Ovary (tissue), 10 donors: ENCODE measurements at places on chromosomes 7 and 10. TPM values are rescaled to one million over a fixed set of nuclear protein-coding genes. Genes with fewer than 3 reads are reported as not detected.
A peak's percentile ranks its signal among the peaks of the same experiment; 100 is the strongest.

GRCh38 chr7:1466524-1467271 lies 7.4 kb upstream of the MICALL2 start:
- DNase-seq: peak; percentile 73

GRCh38 chr7:151124899-151125399 lies 38.7 kb downstream of the AGAP3 start:
- no peak for DNase-seq

GRCh38 chr10:129404091-129404490 lies 63.0 kb upstream of the MGMT start:
- no peak for DNase-seq

DNA sequence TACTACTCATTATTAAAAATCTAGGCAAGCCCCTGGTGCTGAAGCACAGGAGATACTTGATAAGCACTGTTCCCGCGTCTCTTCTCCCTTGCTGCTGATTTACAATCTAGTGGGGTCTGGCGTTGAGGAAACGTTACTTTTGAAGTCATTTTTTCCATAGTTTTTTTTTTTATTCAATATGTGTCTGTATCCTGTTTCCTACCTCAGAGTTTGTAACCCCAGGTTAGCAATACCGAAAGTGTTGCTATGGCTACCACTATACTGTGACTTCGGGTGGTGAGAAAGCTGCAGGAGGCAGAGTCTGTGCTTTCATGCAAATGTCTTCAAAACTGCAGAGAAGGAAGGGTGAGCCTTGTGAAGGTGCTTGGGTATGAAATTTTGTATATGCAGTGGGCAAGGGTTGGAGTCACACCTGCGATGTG lies 458.8 kb upstream of the GHITM start:
- no peak for DNase-seq

GRCh38 chr7:139495580-139496125 lies 12.2 kb upstream of the KLRG2 start:
- no peak for DNase-seq

DNA sequence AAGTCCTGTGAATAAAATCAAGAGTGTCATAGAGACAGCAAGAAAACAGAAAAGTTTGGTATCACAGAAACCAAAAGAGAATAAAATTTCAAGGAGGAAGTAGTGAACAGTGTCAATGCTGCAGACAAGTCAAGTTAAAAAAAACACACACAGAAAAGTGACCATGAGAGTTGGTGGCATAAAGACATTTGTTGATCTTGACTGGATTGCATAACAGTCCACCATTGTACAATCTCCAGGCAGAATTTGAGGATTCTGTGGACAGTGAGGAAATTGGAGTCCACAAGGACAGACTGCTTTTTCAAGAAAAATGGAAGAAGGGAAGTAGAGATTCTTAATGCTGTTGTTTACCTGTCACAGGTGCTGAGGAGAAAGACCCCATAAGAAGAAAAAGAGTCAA lies 412.5 kb downstream of the PLXDC2 start:
- DNase-seq: no peak

- DNase-seq: no peak
These were observed 302.3 kb upstream of the AUTS2 start for GRCh38 chr7:69295977-69296376.

- peak; percentile 86 for DNase-seq
These were observed at the start of gene DENND10 for GRCh38 chr10:119103903-119104653. Gene DENND10, plus strand, starts transcription at chr10:119104113. Its CDS starts 30 bp downstream, at chr10:119104143.

DNA sequence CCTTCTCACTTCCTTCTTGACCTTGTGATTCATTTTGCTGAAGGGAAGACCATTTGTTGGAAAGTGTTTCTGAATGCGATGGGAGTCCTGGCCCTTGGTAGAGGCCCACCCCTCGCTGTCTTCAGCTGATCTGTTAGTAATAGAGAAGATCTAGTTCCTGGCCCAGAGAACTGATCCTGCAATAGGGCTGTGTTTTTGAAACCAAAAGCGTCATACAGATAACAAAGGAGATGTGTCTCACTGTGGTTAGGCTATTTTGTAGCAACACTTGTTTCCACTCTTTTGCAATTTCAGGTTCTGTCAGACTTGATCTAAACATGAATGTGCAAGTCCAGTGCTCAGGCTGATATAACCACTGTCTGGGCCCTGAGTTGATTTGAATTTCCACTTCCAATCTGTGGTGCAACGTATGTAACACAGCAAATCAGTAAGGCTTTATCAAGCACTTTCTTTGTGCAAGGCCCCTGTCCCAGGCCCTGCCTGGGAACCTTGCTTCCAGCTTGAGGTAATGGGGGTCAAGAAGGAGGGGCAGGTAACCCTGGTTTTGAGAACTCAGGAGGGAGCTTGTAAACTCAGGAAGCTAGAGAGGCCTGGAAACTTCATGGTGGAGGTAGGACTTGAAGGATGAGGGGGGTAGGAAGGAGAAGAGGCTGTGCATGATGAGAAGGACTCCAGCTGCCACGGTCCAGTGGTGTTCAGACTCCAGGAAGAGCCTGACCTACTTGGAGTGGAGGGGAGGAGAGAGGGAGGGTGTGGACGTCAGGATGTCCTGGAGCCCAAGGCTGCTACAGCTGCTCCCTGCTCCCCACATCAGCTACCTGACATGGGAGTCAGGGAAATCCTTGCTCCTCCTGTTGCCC lies 42.2 kb upstream of the SRGN start:
- no peak for DNase-seq

The AASS gene
- 97.6 TPM for total RNA-seq

DNA sequence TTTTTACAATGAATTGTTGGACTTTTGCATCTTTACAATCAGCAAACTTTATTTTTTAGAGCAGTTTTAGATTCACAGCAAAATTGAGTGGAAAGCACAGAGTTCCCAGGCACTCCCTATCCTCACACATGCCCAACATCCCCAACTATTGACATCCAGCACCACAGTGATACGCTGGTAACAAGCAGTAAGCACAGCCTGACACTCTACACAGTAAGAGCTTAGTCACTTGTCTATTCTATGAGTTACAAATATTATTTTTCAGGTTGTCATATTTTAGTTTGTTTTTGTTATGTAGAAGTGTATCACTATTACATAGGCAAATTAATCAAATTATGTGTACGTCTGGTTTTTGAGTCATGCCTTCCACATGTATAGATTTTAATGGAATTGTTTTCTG lies 27.0 kb upstream of the GIMAP7 start:
- DNase-seq: no peak

GRCh38 chr10:69216577-69217118 lies 3.5 kb upstream of the HKDC1 start:
- DNase-seq: no peak

GRCh38 chr10:117617659-117618058 lies 75.1 kb downstream of the EMX2 start:
- no peak for DNase-seq

GRCh38 chr10:122147663-122148062 lies 123.4 kb upstream of the BTBD16 start:
- no peak for DNase-seq

The IGFBP3 gene
- 251 TPM for total RNA-seq

The FBXL13 gene
- total RNA-seq: 6.9 TPM

DNA sequence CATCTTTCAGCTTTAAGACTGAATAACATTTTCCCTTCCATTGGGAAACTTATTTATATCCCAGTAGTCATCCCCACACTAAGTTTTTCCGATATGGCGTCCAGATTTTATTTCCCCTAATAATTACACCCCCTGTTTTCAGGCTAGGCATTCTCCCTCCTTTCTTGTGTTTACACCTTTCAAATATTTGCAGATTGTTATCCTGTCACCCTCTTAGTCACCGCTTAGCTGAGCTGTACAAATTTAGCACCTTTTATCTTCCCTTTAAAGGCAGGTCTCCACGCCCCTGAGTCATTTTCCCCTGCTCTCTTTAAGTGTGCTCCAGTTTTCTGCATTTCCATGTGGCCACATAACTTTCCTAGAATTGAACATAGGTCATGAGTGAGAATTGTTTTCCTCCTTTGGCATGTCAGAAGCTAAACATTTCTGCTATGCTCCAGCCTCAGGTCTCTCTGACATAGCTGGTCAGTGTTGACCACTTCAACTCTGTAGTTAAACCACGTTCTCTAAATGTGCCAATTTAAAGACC lies 47.4 kb downstream of the LRRC4 start:
- DNase-seq: no peak

The HTR5A gene
- total RNA-seq: not detected

DNA sequence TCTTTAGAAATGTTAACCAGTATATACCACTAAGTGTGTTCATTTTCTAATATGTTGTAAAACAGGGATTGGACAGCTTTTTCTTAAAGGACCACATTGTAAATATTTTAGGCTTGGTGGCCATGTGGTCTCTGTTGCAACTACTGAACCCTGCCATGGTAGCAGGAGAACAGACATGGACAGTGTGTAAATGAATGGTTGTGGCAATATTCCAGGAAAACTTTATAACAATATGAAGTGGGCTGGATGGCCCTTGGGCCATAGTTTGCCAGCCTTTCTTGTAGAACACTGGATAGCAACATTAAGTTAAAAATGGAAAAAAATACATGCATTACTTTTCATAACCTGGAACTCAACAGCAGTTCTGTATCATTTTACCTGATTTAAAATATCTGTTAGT lies 61.0 kb downstream of the SND1 start:
- no peak for DNase-seq

- DNase-seq: no peak
These were observed 65.6 kb downstream of the SH3PXD2A start for GRCh38 chr10:103789771-103790201.

The GJD4 gene
- not detected for total RNA-seq

The AMPH gene
- total RNA-seq: 0.42 TPM

GRCh38 chr7:107889992-107890391 lies 991 bp upstream of the DLD start:
- DNase-seq: no peak

DNA sequence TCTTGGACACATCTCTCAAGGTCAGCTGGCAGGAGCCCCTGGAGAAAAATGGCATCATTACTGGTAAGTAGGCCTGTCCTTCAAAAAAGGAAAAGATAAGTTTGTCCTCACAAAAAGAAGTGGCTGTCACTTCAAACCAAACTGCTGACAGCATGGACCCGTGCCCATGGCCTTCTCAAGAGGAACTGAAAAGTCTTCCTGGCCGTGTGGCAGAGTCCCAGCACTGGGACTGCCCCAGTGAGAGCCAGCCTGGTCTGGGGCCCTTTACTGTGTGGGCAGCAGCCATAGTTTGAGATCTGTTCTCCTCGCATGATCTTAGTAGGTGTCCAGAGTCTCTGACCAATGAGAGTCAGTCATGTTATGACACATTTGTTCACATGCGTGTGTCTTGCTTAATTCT lies 614.2 kb upstream of the FOXK1 start:
- no peak for DNase-seq

DNA sequence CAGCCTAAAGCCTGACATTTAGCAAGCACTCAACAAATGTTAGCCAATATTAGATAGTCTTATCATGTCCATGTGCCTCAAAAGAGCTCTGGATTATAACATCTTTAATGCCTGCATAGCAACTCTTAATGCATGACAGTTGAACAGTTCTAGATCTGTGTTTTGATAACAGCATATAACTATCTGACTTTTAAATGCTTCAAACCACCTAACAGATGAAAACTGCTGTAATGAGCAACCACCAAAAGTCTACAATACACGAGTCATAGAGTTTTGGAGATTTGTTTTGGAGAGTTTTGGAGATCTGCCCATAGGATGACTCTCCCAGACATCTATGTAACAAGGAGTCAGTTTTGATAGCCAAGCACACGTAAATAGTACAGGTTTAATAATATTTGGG lies 227.3 kb downstream of the TWIST1 start:
- no peak for DNase-seq

DNA sequence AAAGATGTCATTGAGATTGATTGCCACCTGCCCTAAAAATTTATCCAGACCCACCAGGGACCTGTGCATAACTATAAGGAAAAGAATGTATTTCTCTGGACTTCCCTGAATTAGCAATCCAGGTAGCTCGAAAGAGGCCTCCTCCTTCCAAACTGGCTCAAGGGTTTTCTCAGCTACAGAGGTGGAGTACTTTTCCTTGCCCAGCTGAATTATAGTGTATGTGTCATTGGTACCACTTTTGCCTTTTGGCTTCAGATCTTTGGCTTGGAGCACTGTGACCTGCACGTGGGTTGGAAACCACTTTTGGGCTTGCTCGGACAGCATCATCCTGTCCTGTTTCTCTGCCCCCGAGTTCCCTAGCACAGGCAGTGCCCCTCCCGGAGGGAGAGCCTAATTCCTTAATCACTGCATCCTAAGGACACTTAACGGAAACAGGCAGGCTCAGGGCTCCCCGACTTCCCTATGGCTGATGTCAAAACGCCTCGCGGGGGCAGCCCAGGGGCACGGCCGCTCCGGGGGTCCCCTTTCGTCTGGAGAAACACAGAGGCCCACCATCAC lies 825 bp downstream of the RAB11FIP2 start:
- peak; percentile 52 for DNase-seq

DNA sequence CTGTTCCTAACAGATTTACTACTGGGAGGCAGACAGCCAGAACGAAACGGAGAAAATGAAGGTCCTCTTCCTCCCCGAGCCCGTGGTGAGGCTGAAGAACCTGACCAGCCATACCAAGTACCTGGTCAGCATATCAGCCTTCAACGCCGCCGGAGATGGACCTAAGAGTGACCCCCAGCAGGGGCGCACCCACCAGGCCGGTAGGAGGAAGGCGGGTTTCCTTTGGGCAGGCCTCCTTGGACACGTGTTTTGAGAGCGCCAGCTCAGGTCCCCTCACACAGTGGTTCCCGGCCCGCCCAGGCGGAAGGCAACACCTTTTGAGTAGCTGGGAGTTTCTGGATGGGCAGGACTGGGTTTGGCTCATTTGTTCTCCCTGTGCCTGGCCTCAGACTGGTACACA lies 474.0 kb upstream of the FOXK1 start:
- DNase-seq: no peak

The IFIT1B gene
- 0.18 TPM for total RNA-seq

- no peak for DNase-seq
These were observed 88.3 kb downstream of the SLC25A13 start for GRCh38 chr7:96233528-96234154.

The MYOZ1 gene
- 1.0 TPM for total RNA-seq

- peak; percentile 18 for DNase-seq
These were observed 56.4 kb downstream of the VIPR2 start for GRCh38 chr7:159088016-159088865.

- no peak for DNase-seq
These were observed 68.7 kb downstream of the CAV1 start for GRCh38 chr7:116593359-116594075.

GRCh38 chr10:86391986-86392722 lies 25.6 kb upstream of the GRID1 start:
- no peak for DNase-seq

GRCh38 chr7:89477991-89478390 lies 676.3 kb upstream of the STEAP1 start:
- no peak for DNase-seq

- no peak for DNase-seq
These were observed 159.4 kb upstream of the BMPER start for GRCh38 chr7:33745934-33746333.

The ADRA2A gene
- 15.1 TPM for total RNA-seq

- DNase-seq: no peak
These were observed 32.0 kb upstream of the PCDH15 start for GRCh38 chr10:54833029-54833428.
